ENCODE measurements at places on chromosomes 12 and 14.

DNA sequence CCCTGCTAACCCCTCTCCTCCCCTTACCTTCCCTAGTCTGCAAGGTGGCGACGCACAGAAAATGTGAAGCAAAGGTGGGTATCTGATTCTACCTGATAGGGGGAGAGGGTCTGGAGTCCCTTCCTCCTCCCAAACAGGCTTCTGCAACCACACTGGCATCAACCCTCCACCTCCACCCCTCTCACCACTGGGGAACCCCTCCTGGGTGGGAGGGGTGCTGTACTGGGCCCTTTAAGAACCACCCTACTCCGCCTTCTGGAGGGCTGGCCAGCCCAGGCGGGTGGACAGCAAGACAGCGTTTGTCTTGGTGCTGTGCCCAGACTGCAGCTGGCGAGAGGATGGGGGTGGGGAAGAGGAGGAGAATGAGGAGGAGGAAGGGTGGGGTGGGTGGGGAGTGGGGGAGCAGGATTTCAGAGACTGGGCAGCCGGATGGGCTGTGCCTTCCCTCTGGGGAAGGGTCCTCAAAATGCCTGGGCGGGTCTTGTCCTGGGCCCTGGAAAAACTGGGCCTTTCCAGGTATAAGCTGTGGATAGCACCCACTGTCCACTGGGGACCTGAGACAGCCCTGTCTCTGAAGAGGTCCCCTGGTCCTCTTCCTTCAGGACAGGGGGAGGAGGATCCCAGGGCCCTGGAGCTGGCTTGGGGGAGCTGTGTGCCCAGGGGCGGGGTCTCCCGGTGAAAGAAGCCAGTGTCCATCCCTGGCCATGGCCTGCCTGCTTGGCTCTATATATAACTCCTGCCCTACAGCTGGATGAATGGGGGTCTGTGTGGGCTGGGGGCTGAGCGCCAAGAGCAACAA lies 2.8 kb downstream of the TNS2 start:
- no peak for DNase-seq

- no peak for DNase-seq
Observed at GRCh38 chr14:99945732-99946651, 119.2 kb upstream of the EVL start.

GRCh38 chr12:115983226-115983798 lies 294.2 kb downstream of the MED13L start:
- no peak for DNase-seq

DNA sequence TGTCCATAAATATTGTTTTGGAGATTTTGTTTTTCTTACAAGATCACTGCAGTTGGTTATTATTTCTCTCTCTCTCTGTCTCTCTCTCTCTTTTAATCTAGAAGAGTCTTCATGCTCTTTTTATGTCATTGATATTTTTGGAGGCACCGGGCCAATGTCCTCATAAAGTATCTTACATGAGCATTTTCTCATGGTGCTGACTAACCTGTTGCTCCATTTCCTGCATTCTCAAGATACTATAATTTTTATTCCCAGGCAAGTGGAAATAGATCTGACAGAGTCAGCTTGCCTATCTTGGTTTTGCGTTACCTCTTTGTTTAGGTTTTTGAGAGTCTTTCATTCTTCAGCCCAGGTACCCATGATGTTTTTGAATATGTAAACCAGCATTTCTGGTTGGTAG lies 938.8 kb upstream of the FBXO33 start:
- no peak for DNase-seq

- no peak for DNase-seq
Observed at GRCh38 chr14:22320362-22320750, 268.7 kb downstream of the DAD1 start.

DNA sequence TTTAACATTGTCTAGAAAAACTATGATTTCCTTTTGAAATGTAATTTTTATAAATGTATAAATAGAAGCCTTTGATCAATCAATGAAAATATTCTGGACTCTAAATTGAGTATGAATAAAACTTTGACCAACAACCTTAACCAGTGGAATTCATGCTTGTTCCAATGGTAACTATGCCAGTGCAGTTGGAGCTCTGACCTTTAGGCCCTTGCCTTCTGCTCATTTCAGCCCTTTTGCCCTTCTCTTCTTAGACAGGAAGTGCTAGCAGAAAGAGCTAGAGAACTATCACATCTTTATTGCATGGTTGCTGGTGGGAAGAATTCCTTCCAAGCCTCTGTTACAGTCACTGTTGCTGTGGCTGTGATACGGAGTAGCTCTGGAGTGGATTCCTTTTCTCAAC lies 39.7 kb downstream of the TTC8 start:
- DNase-seq, result no peak

Measured in NCI-H187 (cell line).